ENCODE measurements at places on chromosomes 6 and 20.

GRCh38 chr6:27452496-27452897 lies 20.4 kb downstream of the ZNF184 start:
- DNase-seq: no peak

DNA sequence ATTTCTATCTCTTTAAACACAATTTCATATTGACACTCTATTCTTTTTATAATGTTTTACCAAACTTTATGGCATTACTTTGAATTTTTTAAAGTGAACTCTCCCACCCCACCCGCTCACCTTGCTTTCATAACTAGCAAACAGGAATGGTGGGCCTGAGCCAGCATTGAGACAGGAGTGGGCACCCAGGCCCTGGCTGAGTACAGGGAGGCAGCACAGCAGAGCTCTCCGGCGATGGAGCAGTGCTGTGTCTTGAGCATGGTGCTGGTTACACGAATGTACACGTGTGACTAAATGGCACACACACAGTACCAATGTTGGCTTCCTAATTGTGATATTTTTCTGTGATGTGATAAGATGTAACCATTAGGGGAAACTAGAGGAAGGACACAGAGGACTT lies 4.5 kb downstream of the CST11 start:
- no peak for DNase-seq

- no peak for DNase-seq
Observed at GRCh38 chr6:163748886-163749285, 334.4 kb downstream of the QKI start.

DNA sequence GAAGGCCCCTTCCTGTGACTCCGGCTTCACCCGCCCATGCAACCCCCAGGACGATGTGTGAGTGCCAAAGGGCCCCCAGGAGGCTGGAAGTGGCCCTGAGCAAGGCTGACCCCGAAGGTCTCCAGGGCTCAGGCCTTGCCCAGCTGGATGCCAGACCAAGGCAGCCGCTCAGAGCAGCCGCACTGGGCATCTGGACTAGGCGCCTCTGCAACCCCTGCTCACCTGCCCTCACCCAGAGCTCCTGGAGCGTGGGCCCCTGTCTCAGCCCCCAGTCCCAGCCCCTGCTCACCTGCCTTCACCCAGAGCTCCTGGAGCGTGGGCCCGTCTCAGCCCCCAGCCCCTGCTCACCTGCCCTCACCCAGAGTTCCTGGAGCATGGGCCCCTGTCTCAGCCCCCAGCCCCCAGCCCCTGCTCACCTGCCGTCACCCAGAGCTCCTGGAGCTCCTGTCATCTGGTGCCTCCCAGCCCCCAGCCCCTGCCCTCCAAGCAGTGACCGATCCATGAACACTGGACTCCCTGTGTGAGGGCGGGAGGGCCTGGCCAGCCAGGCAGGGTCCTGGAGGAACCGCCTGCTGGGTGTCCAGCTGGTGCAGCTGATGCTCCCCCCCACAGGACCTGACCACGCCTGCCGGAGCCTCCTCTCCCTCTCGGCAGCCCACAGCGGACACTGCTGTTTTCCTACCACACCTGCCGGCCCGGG lies 1.1 kb downstream of the SRMS start:
- DNase-seq: no peak

GRCh38 chr6:133432021-133432989 lies 191.1 kb downstream of the EYA4 start:
- DNase-seq: no peak

DNA sequence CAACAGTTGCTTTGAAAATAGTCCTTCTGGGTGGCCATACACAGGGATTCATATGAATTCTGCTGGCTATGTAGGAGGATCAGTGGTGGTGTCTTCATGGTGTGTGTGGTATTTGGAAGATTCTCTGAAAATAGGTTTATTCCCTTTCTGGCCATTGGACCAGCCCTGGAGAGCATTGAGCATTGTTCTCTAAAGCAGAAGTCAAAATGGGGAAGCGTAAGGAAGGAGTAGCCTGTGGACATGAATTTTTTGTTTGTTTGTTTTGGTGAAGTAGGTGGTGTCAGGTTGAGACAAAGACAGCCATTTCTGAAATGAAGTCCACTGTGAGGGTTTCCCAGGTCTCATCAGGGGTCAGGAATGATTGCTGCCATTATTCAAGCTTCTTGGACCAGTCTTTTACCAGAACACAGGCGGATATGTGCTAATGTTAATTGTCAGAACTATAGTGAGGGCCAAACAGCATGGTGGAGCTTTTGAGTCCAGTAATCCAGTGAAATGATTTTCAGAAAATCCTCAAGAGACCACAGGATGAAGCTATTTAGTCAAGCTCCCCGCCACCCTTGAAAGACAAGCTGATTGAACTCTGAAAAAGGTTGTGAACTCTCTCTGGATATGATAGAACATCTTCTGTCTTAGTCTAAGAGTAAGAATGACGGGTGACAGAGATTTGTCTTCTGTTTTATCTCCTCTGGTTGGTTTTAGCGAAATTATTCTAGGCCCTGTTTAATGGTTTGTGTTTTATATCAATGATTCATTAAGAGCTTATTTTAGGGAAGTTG lies 60.0 kb downstream of the DNAH8 start:
- no peak for DNase-seq

- DNase-seq: peak; percentile 40
Observed at GRCh38 chr6:14732844-14733757, 512.8 kb upstream of the JARID2 start.

DNA sequence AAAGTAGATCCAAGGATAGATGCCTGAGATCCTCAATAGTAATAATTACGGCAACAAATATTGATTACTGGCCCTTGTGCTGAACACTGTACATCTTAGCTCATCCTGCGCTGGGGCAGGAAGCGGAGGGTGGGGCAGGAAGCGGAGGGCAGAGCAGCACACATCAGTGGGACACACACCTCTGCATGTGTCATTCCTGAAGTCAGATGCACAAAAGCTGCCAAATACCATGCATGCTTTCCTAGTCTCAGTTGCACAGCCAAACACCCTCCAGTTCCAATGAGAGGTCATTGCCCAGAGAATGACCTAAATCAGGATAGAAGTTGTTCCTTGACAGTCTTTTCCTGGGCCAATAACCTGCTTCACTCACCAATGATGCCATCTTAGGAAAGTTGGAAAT lies 74.4 kb upstream of the FOXC1 start:
- DNase-seq: peak; percentile 17

DNA sequence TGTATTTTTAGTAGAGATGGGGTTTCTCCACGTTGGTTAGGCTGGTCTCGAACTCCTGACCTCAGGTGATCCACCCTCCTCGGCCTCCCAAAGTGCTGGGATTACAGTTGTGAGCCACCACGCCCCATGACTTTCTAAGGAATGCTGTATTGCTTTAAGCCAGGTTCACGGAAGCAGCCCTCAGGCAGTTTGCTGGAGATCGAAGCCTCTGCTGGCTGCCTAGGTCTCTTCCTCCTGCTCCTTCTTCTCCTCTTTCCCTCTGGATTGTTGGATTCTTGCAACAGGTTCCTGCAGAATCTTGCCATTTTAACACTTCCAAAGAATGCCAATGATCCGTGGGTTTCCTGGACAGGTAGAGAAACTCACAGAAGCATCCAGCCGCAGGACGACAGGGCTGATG lies 29.3 kb upstream of the B4GALT5 start:
- DNase-seq: no peak

DNA sequence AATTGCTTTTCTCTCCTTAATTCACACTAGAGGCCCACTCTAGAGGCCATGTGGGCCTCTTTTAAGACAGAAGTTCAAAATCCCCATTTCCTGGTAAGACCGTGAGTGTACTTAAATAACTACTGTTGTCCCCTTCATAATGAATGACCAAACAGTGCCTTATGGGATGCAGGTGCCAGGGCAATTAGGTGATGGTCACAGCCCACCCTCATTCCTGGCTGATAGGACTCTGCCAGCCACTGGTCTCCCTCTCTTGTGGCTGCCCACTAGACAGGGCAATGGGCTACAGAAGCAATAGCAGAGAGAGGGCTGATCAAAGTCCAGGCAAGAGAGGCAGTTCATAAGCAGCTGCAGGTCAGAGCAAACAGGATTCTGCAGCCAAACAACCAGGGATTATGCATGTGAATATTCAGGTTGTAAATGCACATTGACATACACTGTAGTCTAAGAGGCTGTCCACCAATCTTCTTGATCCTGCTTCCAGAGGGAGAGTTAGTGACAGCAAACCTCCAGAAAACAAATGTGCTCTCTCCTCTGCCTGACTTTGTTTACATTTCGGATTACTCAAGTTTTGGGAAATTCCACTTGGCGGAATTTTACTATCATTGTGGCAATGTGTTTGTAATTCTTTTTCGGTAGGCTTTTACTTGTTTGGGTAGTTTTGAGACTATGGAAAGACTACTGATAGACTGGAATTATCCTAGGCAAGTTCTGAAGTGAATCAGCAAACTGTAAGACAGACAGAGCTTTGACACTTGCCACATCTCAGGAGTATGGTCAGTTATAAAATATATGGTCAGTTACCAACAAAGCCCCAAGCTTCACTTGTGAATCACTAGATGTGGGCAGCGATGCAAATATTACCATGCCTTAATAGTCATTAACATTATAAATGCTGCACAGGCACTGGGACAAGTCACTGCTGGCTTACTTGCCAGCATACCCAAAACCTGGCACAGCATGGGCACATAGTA lies 12.8 kb downstream of the PTPRK start:
- DNase-seq: no peak

- no peak for DNase-seq
Observed at GRCh38 chr20:49433333-49433732, 49.1 kb downstream of the KCNB1 start.

DNA sequence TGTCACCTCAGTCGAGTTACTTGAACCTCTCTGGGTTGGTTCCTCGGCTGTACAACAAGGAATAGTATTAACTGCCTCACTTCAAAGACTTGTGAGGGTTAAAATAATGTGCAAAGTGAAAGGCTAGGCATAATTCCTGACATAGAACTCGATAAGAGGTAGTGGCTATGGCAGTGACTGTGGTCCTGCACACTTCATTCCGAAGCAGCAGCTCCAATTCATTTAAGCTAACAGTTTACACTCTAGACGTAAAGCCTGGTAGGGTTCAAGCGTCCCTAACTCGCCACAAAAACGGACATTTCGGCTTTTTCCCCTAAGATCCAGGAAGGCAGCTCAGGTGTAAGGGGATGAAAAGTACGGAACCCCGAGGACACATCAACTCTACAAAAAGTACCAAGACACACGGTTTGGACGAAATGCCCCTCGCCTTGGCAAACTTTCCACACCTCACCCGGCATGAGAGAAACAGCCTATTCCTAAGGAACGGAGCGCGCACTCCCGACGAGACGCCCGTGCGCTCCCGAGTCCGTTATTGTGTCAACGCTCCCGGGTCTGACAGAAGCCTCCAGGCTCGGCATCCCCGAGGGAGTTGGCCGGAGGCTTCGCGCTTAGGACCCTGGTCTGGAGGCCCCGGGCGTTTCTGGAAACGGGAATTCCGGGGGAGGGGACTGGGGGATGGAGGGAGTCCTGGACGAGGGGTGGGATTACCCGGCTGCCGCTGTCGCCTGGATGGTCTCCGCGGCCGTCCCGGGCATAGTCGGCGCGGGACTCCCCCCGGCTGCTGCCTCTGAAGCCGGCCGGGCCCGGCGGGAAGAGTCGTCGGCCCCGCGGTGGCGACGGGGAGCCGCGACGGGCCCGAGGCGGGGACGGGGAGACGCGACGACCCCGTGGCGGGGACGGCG lies 937 bp downstream of the ZNF318 start:
- no peak for DNase-seq

- DNase-seq: no peak
Observed at GRCh38 chr20:2093159-2093781, 8.4 kb upstream of the STK35 start.

DNA sequence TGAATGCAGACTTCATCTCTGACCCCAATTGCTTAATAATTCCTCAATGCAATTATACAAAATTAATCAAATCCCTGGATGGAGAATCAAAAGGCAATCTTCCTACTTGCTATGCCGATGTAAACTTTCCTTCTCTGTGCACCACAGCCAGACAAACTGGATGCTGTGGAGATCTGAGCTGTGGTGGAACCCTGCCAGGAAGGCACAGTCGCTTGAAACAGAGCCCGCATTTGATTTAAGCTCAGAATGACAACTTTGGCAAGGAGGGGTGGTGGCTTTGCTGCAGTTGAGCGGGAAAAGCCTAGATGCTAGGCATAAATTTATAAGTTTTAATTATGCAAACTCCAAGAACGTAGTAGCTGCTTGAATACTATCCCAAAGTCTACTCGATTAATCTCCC lies 190.8 kb downstream of the MTFR2 start:
- DNase-seq: no peak

DNA sequence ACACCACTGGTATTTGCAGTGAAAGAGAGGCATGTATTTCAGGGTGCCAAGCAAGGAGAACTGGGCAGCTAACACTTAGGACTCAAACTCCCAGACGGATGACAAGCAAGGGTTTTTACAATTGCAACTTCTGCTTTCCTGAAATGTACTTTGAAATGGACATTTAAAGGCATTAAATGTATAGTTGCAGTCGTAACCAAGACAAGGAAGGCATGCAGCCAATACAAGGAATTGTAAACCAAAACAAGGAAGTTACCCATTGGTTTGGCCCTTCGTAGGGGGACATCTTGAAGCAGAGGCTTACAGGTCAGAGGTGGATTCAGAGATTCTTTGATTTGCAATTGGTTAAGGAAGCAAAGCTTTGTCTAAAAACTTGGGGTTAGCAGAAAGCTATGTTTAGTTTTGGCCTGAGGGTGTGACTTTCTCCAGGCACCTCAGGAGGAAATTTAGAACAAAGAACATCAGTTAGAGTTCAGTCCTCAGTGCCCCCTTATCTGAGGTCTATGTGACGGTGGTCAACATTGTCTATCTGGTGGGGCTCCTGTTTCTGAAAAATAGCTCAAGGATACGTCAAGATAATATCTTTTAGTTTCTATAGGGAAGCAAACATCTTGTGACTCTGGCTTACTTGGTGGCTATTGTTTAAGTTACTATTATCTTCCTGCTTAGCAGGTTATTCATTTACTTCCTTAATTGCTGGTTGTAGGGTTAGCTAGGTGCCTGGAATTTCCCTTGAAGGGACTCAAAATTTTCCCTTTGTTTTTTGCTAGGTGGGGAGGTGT lies 266.0 kb downstream of the CD83 start:
- DNase-seq: no peak

- no peak for DNase-seq
Observed at GRCh38 chr20:18662279-18663040, 74.6 kb downstream of the DTD1 start.

- no peak for DNase-seq
Observed at GRCh38 chr6:1846611-1847010, 236.9 kb downstream of the FOXC1 start.

DNA sequence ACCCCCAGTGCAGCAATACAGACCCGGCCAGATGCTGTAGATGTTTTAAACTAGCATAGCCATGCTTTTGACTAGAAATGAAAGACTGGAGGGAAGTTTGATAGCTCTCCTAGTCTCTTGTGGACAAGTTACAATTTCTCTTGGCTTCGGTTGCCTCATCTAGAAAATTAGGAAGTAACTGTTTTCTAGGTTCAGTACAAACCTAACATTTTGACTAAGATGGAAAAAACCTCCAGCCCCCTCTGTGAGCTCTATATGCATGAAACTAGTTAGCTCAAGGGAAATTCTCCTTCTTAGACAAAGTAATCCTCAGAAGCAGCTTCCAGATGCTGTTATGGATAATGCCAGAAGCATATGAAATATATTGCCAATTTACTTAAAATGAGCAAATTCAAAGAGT lies 86.6 kb downstream of the RNF144B start:
- no peak for DNase-seq

All from activated T-helper 1 cell treated with anti-CD3 and anti-CD28 coated beads, Interleukin-2, amount 50 U/mL, for 16 hours (primary cell).